ENCODE measurements at places on chromosomes 4 and X.

DNA sequence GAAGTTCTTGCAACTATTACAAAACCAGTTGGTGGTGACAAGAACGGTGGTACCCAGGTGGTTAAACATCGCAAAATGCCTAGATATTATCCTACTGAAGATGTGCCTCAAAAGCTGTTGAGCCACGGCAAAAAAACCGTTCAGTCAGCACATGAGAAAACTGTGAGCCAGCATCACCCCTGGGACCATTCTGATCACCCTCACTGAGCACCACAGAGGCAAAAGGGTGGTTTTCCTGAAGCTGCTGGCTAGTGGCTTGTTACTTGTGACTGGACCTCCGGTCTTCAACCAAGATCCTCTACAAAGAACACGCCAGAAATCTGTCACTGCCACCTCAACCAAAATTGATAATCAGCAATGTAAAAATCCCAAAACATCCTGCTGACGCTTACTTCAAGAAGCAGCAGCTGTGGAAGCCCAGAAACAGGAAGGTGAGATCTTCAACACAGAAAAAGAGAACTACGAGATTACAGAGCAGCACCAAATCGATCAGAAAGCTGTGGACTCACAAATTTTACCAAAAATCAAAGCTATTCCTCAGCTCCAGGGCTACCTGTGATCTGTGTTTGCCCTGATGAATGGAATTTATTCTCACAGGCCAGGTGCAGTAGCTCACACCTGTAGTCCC lies 21.4 kb upstream of the SLC10A6 start:
- no peak for DNase-seq

DNA sequence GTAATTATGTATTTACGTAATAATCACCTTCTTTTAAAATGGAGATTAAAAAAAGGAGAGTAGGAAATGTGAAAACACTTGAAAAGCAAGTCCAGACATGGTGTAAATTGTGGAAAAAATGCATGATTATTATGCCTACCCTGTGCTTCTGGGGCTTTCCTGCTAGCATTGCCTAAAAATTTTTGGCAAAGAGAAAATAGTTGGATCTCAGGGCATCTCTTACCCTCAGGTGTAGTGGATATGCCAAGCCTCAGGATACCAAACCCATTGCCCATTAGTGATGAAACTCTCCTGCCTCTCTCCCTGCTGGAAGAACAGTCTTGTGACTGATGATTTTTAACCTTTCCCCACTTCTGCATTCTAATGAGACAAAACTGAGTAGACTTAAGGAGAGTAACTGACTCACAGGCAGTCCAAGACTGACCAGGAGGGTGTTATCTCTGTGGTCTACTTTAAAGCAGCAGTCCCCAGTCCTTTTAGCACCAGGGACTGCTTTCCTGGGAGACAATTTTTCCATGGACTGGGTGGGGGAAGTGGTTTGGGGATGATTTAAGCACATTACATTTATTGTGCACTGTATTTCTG lies 174.6 kb downstream of the ZNF330 start:
- no peak for DNase-seq

- DNase-seq = no peak
These were observed 662.2 kb upstream of the BOD1L1 start for GRCh38 chr4:14289708-14290107.

- no peak for DNase-seq
These were observed 16.9 kb downstream of the LHFPL1 start for GRCh38 chrX:112662559-112663427.

DNA sequence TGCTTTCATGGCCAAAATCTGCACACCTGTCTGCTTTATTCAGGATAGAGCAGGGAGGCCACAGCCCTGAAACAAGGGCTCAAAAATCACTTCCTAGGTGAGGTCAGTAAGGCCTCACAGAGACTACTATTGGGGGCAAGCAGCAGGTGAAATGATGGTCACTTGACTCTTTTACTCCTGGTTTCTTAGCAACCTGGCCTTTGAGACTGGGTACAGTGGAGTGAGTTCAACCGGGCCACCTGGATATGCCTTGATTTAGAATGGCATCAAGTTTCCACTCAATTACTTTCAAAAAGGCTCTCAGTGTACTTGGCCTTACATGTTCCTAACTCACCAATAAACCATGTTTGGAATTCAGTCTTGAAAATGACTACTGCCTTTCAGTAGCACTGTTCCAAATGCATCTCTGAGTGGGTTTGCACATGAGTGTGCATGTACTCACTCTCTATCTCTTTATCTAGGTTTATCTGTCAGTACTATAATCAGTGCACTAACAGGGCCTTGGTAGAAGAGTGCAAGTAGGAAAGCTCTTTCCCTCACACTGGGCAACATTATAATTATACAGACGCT lies 388.2 kb downstream of the OPHN1 start:
- no peak for DNase-seq

DNA sequence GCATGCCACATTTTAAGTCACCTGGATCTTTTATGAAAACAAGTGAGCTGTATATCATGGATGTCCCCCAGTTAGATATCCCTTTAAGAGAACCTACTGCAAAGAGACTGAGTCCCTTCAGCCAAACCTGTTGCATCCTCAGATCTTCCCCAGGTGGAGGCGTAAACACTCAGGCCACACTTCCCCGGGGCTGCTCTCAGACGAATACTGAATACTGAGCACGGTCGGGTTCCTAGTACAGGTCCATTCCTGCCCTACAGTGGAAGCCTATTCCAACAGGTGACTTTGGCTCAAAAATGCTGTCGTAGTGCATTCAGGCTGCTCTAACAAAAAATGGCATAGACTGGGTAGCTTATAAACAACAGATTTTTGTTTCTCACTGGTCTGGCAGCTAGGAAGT lies 320.2 kb upstream of the CLNK start:
- no peak for DNase-seq

- no peak for DNase-seq
These were observed 143.5 kb upstream of the MAMLD1 start for GRCh38 chrX:150219374-150220185.

DNA sequence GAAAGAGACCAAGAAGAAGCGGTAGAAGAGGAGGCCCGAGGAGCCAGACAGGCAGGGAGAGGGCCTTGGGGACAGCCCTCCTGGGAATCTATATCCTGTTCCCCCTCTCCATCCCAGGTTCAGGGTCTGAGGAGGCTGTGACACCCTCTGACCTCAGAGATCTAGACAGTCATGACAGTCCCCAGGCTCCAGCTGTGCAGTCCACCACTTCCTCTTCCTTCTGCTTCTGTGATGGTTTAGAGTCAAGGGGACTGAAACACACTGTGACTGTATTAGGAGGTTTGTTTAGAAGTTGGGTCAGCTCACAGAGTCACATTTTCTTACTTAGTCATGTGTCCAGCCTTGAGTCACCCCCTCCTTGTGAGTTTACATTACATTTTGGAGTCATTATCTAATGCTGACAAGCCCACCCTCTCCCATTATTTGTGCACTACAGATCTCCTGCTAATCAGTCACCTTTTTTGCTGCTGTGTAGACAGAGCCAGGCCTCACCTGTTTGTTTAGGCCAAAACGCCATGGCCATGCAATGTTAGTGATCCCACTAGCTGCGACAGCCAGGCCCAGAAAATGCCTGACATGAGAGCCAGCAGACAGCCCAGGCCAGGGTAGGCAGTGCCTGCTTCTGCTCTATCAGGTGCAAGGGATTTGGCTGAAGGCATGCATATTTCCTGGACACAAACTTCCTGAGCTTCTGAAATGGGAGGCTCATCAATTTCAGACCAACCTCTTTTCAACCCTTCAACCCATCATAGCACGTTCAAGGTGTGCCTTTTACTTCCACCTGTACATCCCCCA lies 26.0 kb downstream of the MANBA start:
- DNase-seq = no peak

DNA sequence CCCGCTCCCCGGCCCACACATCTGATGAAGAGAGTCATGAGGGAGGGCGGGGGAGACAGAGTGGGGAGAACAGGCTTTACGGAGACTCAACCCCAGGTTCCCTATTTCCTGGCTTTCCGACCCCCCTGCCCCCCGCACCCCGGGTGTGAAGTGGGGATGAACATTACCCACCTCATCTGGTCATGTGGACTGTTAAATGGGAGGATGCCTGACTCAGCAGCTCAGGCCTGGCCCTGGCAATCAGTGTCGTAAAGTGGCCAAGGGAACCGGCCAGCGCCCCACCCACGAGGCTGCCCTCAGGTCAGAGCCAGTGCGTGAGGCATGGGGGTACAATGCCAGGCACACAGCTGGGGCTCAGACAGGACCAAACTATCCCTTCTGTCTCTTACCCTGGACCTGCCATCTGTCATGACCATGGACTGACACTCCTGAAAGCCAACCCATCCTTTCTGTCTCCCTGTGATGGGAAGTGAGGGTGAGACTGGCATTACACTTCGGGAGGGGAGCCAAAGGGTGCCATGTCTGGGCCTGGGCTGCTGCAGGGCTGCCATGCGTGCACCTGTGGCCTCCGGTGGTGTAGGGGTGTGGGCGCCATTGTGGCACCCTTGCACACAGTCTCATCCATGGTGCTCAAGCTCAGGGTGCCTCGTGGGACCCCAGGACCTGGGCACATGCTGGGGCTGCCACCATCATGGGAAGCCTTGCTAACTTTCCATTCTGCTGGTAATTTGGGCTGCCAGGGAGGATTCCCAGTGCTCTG lies 106.1 kb upstream of the PSAPL1 start:
- DNase-seq = no peak

DNA sequence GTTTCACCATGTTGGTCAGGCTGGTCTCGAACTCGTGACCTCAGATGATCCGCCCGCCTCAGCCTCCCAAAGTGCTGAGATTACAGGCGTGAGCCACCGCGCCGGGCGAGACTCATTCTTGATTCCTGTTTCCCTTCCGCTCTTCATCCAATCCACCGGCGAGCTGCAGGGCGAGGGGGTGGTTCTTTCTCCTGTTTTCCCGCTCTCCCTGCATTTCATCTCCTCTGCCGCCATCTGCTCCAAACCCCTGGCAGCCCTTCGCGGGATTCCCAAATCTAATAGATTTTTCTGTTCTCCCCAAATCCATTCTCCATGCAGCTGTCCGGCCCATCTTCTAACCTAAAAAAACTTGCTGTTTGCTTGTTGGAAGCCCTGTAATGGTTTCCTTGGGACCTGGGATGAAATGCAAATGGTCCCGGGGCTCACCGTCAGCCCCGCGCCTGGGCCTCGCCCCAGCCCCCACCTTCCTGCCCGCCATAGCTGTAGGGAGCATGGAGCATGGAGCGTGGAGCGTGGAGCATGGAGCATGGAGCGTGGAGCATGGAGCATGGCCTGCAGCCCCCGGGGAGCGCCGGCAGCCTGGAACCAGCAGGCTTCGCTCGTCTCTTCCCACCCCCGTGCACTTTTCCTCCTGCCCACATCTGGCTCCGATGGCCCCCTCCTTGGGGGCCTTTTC lies 1.1 kb downstream of the ZFP42 start:
- DNase-seq = no peak

DNA sequence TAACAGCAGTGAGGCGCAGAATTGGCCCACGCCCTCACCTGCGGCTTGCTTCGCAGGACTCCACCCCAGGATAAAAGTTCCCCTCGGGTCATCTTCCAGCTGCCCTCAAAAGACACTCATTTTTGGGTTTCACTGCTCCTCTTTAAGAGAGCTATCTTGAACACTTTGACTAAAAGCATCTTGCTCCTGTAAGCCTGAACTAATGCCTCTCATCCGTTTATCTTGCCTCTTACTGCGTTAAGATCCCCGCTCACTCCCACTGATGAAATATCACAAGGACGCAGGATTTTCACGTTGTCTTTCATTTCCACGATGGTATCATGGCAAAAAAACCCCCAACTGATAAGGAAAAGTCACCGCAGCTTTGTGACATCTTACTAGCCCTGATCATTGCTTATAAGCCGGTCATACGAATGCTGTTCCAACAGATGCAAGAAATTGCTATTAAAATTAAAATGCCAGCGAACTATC lies 591 bp upstream of the ACSL4 start:
- no peak for DNase-seq

DNA sequence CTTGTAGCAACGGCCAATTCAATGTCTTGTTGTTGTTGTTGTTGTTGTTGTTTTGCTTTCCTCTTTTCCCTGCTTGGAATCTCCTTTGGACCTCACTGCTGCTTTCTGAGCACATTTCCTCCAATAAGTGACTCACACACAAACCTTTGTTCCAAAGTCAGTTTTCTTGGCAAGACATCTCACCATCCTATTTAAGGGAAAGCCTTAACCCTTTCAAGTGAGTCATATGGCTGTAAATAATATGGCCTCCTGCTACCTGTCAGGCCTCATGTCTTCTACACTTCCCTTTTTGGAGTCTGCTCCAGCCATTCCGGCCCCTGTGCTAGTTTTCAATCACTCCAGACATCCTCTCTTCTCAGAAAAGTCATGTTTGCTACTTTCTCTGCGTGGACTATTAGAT lies 79.5 kb upstream of the MAGEB10 start:
- no peak for DNase-seq

DNA sequence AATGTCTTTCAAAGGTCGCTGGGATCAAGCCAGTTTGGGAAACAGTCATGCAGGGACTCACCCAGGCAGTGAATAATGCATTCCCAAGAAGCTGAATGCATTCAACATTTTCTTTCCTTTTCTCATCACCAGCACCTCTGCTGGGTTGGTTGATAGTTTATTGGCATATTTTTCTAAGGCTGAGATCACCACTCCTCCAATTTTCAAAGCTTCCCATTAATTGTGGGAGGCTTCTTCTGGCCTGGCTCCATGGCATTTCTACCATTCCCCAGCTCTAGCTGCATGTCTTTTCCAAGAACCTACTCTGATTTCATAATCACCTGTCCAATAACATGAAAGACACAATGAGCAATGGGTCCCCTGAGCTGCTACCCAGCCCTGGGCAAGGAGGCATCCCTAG lies 35.8 kb downstream of the CHRDL1 start:
- DNase-seq = no peak

- DNase-seq = no peak
These were observed 918.3 kb downstream of the ARAP2 start for GRCh38 chr4:35325908-35326453.

DNA sequence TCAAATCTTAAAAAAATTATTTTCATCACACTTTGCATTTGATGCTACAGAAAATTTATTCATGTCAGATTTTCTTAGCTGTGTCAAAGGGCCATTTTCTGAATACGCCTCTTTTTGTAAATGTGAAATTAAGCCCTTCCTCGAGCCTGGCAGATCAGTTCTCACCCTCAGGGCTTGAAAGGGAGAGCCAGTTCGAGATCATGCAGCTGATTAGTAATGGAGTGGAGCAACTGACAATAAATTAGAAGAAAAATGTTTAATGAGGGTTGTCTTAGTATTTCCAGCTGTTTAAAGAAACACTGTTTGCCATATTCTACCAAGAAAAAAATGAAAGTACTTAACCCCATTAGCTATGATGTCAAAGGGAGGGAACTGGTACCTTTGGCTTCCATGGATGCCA lies 28.7 kb downstream of the CC2D2A start:
- DNase-seq = no peak

DNA sequence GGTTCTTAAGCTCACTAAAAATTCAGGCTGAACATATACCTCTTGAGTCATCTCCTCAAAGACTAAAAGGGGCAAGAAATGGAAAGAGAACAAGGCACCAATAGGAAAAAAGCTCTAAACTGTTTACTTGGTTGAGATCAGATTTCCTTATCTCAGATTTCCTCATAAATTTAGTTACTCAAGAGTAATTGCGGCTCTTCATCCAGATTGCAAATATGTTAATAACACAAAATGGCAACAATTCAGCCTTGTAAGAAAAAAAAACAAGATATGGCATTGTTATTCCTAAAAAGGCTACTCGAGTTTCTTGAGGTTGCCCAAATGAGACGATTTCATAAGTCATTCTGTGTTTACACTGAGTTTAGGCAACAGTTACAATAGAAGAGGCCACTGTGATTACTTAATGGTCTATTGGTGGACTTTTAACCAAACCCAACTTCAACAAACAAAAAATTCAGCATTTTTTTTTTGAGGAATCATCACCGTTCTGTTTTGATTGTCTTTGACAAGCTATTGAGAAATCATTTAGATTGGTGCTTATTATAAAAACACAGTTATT lies 97.9 kb upstream of the PDHA1 start:
- no peak for DNase-seq
